Heart right ventricle (tissue), 16 donors: ENCODE measurements at places on chromosomes 5 and 9. TPM values are rescaled to one million over a fixed set of nuclear protein-coding genes. Genes with fewer than 3 reads are reported as not detected.
A peak's percentile ranks its signal among the peaks of the same experiment; 100 is the strongest.

Gene ITK
- 1.2 TPM for total RNA-seq

Gene CDH9
- total RNA-seq: not detected

GRCh38 chr9:74662674-74663073, 165.5 kb downstream of the RORB start:
- no peak overlapping the region for H3K27ac ChIP-seq
- no peak overlapping the region for H3K4me3 ChIP-seq
- no peaks in the 10 kb centered on the region for H3K4me1 ChIP-seq
- no peaks in the 10 kb centered on the region for H3K36me3 ChIP-seq

GRCh38 chr9:91101611-91102168, 260.0 kb downstream of the AUH start:
- no peaks in the 10 kb centered on the region for H3K27me3 ChIP-seq
- peaks cover 38% of the 10 kb centered on the region for H3K4me1 ChIP-seq
- no peak for DNase-seq
- H3K36me3 ChIP-seq: no peaks in the 10 kb centered on the region

- peak overlapping the region; percentile 20 for H3K27ac ChIP-seq
- no peak for DNase-seq
- peaks cover 71% of the 10 kb centered on the region for H3K4me1 ChIP-seq
- peaks cover 48% of the 10 kb centered on the region for H3K36me3 ChIP-seq
- H3K4me3 ChIP-seq: no peak overlapping the region
Measured at GRCh38 chr9:134432471-134432870, 106.2 kb downstream of the RXRA start.

- H3K27ac ChIP-seq: no peak overlapping the region
- DNase-seq: no peak
- H3K4me3 ChIP-seq: no peak overlapping the region
- peaks cover 17% of the 10 kb centered on the region for H3K4me1 ChIP-seq
- H3K36me3 ChIP-seq: no peaks in the 10 kb centered on the region
- H3K27me3 ChIP-seq: no peaks in the 10 kb centered on the region
Measured at GRCh38 chr5:149956685-149957084, 3.9 kb upstream of the SLC26A2 start.

GRCh38 chr5:173764332-173765028, 123.7 kb upstream of the CPEB4 start:
- peaks cover 6% of the 10 kb centered on the region for H3K4me1 ChIP-seq
- no peak overlapping the region for H3K4me3 ChIP-seq
- H3K36me3 ChIP-seq: no peaks in the 10 kb centered on the region
- H3K27ac ChIP-seq: peak overlapping the region; percentile 81
- peak; percentile 79 for DNase-seq
- no peaks in the 10 kb centered on the region for H3K27me3 ChIP-seq

Gene PCDHGA12
- total RNA-seq: 6.8 TPM

- no peaks in the 10 kb centered on the region for H3K36me3 ChIP-seq
- H3K4me3 ChIP-seq: no peak overlapping the region
- no peak overlapping the region for H3K27ac ChIP-seq
- no peak for DNase-seq
- H3K4me1 ChIP-seq: no peaks in the 10 kb centered on the region
- no peaks in the 10 kb centered on the region for H3K27me3 ChIP-seq
Measured at GRCh38 chr9:87469793-87470465, 27.7 kb upstream of the DAPK1 start.

Gene CORO2A
- 0.08 TPM for total RNA-seq

GRCh38 chr5:137615171-137615775, 116.1 kb upstream of the SPOCK1 start:
- no peak overlapping the region for H3K4me3 ChIP-seq
- no peak overlapping the region for H3K27ac ChIP-seq
- H3K36me3 ChIP-seq: no peaks in the 10 kb centered on the region
- H3K4me1 ChIP-seq: peaks cover 14% of the 10 kb centered on the region
- DNase-seq: no peak
- no peaks in the 10 kb centered on the region for H3K27me3 ChIP-seq

DNA sequence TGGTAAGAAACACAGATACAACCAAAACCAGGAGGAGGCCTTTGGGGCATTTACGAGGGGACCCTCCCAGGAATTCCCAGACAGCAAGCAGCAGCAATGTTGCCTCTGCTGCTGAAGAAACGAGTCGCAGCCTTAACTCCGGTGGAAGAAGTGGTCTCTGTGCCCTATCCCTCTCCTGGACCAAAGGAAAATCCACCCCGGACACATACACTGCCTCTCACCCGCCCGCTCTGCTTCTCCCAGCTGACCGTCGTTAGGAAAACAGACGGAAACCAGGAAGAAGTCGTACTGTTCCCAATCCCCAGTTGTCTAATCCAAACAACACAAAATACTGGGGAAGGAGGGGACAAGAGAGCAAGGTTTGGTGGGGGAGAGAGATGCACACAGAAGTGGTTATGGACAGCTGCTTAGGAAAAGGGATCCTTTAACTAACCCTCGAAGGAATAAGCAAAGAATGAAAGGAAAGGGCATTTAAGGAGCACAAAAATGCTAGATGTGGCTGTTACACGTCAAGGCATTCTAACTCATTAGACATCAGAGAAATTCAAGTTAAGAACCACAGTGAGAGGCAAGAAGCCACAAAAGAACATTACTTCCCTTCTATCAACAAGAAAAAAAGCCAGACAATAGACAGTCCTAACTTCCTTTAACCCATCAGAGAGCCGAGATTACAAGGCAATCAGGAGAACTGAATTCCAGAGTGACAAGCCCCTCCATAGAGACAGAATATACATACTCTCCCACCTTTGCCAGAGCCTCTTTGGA, 71.9 kb downstream of the ACTL7B start:
- no peaks in the 10 kb centered on the region for H3K36me3 ChIP-seq
- no peaks in the 10 kb centered on the region for H3K27me3 ChIP-seq
- DNase-seq: no peak
- H3K4me3 ChIP-seq: no peak overlapping the region

Gene LCN2
- not detected for total RNA-seq

- no peaks in the 10 kb centered on the region for H3K27me3 ChIP-seq
- H3K36me3 ChIP-seq: no peaks in the 10 kb centered on the region
- DNase-seq: no peak
- no peak overlapping the region for H3K4me3 ChIP-seq
- H3K4me1 ChIP-seq: no peaks in the 10 kb centered on the region
Measured at GRCh38 chr5:130402906-130403305, 498.6 kb downstream of the CHSY3 start.

Gene SLC36A2
- 0.39 TPM for total RNA-seq

DNA sequence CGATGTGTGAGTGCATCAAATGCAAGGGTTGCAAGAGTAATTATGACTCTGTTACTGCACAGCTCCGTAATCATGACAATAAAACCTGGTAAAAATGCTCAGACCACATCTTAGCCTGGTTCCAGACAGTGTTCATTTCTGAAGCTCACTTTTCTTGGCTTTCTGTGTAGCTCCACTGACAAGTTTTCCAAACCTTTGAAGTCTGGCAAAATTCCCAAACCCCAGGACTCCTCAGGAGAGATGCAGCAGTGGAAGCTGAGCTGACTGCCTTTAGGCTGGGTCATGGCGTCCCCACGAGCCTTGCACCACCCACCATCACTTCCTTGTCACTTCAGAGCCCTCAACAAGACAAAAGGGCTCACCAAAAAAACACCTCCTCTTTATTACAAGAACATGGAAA, 131.6 kb upstream of the TAS2R1 start:
- no peak for DNase-seq
- no peak overlapping the region for H3K4me3 ChIP-seq
- H3K27me3 ChIP-seq: no peaks in the 10 kb centered on the region
- no peaks in the 10 kb centered on the region for H3K4me1 ChIP-seq
- H3K27ac ChIP-seq: no peak overlapping the region
